ENCODE measurements at places on chromosomes 11 and 22.

DNA sequence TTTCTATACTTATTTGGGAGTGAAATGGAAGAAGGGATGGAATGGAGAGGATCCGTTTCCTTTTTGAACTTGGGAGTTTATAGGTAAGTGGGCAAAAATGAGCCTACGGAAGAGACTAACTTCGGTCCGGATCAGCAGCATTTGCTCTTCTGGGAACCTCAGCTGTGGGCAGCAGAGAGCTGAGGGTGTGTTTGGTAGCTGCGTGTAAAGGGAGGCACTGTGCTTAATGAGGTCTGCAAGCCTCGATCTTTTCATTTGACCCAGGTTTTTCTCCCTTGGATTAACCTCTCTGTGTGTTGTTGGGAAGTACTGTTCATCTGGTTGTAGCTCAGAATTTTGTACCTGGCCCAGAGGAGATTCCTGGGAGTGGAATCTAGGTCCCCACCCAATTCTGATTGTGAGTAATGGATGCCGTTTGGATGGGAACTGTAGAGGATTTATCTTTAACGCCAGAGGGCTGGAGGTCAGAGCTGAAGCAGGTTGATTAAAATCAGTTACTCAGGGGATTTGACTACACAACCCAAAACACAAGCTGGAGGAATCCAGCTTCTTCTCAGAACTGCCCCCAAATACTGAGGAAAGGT, 201.6 kb upstream of the SORL1-AS1 start:
- DNase-seq, result no peak

- DNase-seq, result peak; percentile 56
Measured at GRCh38 chr11:78417888-78418583, 416 bp upstream of the GAB2 start.

GRCh38 chr11:102510439-102511135, 20.0 kb downstream of the MMP7 start:
- no peak for DNase-seq

DNA sequence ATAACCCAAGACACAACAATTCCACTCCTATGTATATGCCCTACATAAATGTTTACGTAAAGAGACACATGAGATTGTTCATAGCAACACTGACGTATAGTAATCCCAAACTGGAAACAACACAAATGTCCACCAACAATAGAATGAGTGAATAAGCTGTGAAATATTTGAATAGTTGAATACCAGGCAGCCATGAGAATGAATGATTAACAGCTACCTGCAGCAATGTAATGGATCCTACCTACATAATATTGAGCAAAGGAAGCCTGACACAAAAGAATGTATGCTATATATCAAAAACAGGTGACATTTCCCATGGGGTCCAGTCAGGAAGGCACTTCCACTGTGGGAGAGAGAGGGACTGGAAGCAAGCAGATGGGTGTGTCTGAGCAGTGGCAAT, 92.8 kb upstream of the LINC01488 start:
- DNase-seq, result no peak

DNA sequence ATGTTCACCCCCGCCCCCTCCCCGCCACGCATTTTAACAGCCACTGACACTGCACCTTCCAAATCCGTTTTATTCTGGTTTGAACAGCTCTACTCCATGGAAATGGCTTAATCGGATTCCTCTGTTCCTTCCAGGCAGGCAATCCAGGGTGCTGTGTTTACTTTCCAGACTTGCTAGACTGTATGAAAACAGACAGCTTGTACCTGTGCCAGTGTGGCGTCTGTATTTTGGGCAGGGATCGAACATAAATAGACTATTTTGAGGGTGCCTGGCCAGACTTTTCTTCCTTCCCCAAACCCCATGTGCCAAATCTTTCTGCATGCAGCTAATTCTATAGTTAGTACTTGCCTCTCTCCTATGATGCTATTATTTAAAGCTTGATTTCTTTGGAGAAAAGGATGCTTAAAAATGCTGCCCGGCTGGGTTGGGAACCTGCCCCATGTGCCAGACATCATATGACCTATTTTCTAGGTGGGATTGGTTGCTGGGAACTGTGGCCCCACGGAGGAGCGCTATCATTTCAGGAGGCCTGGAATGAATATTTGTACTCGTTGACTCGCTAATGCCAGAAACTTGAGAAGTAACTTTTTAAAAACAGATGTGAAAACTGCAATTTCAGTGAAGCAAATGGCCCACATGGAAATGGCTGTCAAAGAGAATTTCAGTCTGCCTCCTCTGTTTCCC, 814.8 kb downstream of the BRD1 start:
- DNase-seq, result no peak

DNA sequence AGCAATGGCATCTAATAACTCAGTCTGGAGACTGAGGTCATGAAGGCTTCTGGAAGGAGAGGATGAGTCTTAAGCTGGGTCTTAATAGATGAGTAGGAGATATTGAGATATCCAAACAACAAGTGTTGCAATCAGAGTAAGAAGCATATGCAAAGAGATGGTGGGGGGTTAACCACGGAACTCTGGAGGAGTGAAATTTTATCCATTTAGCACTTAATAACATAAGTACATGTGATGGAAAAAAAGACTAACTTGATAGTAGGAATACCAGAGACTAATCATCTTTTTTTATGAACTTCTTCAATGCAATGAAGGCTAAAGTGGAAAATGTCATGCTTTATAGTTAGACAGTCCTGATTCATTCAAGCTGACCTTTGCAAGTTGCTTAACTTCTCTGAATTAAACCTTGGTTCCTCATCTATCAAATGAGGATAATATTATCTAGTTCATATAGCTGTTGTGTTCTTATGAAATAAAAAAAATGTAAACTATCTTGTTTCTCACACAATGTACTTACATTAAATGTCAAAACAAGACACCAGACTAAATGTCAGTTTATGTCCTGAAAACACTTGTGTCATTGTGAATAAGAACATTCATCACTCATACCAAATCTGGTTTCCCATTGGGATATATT, 403.1 kb upstream of the CCDC90B start:
- DNase-seq, result no peak

DNA sequence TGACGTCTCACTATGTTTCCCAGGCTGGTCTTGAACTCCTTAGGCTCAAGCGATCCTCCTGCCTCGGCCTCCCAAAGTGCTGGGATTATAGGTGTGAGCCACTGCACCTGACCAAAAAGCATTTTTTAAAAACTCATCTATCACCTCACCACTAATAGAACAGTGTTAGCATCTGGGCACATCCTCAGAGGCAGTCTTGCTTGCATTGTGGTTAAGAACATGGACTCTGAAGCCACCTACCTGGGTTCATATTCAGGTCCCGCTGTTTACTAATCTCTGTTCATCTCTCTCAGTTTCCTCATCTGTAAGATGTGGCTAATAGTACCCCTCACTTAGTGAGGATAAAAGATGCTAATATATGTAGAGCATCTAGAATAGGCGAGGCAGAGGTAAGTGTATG, 90.6 kb downstream of the PACS1 start:
- no peak for DNase-seq

- DNase-seq, result no peak
Measured at GRCh38 chr11:32216749-32217148, 125.9 kb downstream of the RCN1 start.

- no peak for DNase-seq
Measured at GRCh38 chr22:46415776-46416519, 80.4 kb downstream of the TRMU start.

GRCh38 chr22:37148031-37148651, 1.6 kb downstream of the IL2RB start:
- DNase-seq, result no peak

GRCh38 chr11:61041755-61042518, 60.4 kb upstream of the CD5 start:
- DNase-seq, result peak; percentile 5

- DNase-seq, result no peak
Measured at GRCh38 chr22:42582987-42583386, 29.2 kb downstream of the SERHL2 start.

GRCh38 chr11:120136356-120136755, 1.6 kb downstream of the TRIM29 start:
- DNase-seq, result no peak

- no peak for DNase-seq
Measured at GRCh38 chr22:31841078-31841827, 87.4 kb downstream of the DEPDC5 start.

DNA sequence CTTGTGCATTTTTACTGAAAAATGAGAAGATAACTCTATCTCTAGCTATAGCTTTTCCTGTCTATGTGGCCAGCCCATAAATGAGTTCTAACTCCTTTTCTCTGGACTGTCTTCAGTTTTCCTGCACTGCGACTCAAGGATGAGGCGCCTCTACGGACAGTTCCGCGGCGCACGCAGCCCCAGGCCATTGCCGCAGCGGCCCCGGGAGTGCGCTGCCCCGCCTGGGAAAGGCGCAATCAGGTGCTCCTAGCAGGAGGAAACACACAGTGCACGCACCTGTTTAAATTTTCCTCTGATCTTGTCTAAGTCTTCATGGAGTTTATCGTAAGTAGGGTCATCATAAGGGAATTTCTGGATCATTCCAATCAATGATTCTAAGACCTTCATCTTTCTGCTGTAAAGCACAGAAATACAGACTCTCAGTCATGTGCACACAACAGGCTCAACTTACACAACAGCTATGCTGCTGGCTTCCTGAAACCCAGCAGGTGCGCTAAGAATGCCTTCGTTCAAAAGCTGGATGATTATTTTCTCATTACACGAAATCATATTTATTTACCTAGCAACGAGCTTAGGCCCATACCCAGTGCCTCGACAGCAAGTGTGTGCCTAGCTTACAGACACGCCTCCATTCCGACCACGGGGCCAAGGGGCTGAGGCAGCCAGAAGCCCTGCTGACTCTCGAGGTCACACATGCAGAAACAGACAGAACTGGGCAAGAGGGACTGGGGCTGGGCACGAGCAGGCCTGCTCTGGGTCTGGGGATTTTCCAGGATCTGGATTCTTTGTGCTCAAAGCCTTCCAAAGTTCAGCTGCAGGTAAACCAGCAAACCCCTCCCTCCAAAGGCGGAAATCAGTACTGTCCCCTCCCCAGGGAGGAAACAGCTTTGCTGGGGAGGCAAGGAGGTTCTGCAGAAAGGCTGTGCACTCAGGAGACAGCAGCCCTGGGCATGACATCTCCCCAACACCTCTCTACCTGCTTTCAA, 7.2 kb downstream of the LTO1 start:
- DNase-seq, result no peak

DNA sequence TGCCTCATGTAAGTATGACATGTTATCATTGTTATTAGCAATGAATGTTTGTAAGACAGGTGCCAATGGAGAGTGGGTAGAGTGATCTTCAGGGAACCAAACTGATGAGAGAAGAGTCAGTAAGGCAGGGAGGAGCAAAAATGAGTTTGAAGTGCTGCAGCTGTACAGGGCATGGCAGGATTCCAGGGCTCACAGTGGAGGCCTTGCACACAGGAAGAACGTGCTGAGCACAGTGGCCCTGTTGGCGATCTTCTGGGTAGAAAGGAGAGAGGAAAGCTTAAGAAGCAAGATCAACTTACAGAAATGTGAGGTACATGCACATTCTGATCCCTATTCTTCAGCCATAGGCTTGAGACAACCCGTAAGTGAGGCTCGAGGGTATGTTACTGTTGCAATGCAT, 219.3 kb upstream of the TMEM45B start:
- no peak for DNase-seq

GRCh38 chr11:11577932-11578911, 43.6 kb downstream of the GALNT18 start:
- DNase-seq, result no peak

DNA sequence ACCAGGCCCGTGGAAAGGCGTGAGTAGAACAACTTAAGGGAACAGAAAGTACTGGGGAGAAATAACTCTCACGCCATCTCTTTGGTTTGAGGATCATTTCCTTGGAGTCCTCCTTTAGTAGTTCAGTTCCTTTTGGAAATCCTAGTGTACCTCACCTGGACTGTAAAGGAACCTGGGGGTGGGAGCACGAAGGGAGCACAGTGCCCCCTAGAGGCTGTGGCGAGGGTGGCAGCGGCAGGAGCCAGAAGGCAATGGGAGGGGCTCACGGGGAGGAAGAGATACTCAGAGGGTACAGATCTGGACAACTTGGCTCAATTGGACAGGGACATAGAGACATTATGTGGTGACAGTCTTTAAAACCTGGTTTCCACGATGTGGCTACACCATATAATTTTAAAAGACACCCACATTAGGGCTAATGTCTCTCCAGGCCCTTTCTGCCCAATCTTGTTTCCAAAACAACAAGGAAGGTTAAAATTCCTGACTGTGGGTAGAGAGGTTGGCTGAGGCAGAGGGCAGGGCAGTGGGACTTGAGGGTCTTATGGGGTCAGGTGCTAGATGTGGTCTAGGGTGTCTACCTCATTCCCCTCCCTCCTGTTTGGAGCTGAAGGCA, 87.0 kb downstream of the CSNK2A3 start:
- DNase-seq, result peak; percentile 6

DNA sequence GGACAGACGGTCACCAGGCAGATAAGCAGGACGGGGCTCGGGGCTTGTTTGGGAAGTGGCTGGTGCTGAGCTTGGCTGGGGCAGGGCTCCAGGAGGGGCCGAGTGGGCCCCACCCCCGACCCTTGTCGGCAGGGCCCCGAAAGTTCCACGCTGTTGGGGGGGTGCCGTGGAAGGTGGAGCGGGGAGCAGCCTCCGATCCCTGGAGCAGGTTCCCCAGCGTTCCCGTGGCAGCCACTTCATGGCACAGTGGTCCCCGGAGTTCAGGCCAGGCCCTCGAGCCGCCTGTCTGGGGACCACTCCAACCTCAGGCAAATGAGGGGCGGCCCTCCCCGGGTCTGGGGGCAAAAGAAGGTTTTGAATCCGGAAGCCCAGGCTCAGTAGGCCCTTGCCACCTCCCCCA, 46.7 kb upstream of the PPARA start:
- no peak for DNase-seq

DNA sequence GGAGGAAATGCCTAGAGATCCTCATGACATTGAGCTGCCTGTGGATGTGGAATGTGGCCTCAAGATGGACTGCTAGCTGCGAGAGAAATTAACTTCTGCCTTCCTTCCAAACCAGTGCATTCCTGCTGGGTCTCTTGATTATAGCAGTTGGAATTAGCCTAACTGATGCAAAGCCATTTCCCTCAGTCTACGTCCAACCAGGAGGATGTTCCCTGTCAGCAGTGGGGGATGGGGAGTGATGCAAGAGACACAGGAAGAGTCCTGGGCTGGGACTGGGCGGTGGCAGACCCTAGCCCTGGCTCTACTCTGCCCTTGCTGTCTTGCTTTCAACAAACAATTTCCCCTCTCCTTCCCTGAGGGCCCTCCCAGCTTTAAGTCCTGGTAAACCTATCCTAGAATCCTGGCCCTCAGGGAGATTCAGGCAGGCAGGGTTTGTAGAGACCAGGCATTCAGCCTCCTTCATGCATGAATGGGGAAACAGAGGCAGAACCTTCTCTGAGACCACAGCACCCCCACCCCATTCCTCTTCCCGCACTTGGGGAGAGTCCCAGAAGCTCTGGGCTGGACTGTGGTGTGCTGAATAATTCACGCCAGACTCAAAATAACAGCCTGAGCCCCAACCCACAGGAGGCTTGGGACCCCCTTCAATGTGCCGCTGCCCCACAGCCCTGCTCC, 17.0 kb downstream of the C11orf96 start:
- DNase-seq, result no peak

- DNase-seq, result peak; percentile 88
Measured at GRCh38 chr11:58573451-58574104, 2.1 kb downstream of the LPXN start.

Measured in brain microvascular endothelial cell (primary cell).